ENCODE measurements at places on chromosomes 5 and 9.

DNA sequence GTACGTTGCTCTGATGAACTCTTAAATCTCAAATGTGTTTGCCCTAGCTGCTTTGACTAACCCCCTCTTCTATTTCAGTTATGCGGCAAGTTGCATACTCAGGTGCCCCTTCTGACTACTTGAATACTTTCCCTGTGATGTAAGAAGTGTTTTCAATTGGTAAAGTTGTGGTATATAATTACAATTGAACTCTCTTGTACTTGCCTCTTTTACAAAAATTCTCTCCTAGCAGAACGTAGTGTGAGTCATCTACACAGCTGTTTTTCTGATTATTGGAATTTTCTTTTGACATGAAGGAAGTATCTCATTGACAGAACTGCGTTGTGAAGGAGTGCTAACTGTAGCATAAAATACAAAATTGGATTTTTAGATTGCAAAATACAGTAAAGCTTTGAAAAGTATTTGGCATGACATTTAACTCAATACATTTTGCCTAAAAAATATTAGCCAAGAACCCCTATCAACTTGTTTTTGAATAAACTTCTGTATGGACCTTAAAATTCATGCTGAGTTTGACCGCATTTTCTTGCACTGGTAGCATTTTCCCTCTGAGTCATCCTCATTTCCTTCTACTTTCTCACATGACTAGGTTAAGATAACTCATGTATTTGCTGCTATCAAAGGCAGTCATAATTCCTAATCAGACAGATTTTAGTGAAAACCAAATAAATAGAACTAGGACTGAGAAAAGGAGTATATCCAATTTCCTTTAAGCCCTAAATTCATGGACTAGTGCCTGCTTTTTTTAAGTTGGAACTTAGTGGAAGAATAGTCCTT is 6.3 kb downstream of the CRHBP start:
- DNase-seq: no peak

DNA sequence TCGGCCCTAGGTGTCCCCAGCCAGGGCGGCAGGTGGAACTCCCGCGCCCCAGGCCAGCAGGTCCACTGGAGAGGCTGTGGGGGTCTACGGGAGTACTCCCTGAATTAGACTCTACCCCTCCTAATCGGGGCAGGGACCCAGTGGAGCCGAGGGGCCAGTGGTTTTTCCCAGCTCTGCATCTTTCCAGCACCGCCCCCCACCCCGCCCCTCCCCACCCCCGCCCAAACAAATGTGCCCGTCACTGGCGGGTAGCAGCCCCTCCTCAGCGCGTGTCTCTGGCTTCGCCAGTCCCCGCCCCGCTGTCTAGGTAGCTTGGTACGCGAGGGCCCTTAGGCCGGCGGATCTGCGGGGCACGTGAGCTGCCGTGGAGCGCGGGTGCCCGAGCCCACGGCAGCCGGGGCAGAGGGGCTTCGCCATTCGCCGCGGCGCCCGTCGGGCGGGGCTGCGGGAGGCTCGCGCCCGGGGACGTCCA is 7.0 kb downstream of the UNC5A start:
- DNase-seq: no peak

- DNase-seq: no peak
These were observed 55.3 kb downstream of the ARSB start for GRCh38 chr5:78929833-78930232.

GRCh38 chr5:55933377-55934114 is 61.2 kb downstream of the IL6ST start:
- DNase-seq: no peak

- no peak for DNase-seq
These were observed 244.5 kb downstream of the NR3C1 start for GRCh38 chr5:143159031-143159430.

- DNase-seq: no peak
These were observed 915 bp downstream of the HSDL2 start for GRCh38 chr9:112380825-112381221.

GRCh38 chr9:137514691-137515337 is 35.4 kb downstream of the PNPLA7 start:
- no peak for DNase-seq

DNA sequence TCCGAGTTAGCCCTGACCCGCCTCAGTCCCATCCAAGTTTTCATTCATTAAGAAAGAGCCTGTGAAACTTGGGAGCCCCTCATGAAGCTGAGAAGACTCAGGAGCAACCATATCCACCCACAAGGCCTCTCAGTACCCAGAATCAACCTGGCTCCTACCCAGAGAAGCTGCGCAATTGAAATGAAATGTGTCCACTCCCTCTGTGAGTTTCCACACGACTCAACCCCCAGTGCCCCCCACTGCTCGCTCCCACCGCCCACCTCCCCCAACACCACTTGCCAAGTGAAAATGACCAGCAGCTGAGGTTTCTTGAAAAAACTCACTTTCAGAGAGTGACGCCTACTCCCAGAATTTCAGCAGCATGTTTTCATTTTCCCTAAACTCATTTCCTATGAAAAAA is 104.6 kb downstream of the CDK5RAP2 start:
- DNase-seq: no peak

DNA sequence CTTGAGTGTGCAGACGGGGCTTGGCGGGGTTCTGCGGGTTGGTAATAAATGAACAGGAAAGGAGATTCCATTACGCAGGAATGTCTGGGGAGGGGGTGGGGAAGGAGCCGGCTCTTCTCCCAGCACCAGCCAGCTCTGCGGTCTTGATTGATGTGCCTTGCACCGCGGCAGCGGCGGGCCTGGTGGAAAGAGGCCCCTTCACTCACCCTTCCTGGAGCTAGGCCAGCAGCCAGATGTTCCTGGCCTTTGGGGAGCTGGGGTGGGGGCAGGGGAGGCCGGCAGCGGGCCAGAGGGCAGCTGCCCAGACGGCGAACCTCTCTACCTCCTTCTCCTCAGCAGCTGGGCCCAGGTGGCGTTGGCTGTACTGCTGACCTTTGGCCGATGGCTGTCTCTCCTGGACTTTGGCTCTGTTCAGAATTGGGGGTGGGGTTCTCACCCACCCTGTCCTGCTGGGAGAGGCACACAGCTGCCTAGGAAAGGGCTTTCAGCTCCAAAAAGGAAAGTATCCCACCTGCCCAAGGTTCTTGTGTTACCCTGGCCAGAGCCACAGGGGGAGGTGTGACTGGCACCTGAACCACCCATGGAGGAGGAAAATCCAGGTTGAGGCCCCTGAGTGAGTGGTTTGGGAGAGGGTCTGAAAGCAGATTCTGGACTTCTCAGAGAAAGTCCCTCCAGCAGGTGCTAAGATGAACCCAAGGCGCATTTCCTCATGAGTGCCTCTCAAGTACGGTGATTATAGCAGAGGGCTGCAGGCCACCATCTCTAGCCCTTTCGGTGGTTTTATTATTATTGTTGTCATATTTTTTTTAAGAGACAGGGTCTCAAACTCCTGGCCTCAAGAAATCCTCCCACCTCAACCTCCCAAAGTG is 58.0 kb upstream of the SYNPO start:
- DNase-seq: no peak

DNA sequence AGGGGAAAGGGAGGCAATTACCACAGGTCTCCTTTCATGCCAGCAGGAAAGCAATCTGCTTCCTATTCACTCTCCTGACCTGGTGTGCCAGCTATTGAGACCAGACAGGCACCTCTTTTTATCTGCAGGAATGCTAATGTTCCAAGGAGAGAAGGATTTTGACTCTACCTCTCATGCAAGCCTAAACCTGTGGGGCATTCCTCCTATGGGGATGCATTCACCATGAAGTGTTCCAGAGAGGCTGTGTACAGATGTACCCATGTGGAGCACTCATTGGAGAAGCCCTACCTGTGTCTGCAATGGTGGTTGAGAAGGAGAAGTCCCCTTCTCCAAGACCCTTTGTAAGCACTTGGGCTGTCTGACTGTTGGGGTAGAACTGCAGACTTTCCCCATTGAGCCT is 45.4 kb upstream of the EDIL3 start:
- no peak for DNase-seq

- no peak for DNase-seq
These were observed 17.3 kb downstream of the RIOK2 start for GRCh38 chr5:97165726-97166125.

- no peak for DNase-seq
These were observed 33.4 kb downstream of the ARHGAP26 start for GRCh38 chr5:142803428-142804125.

- no peak for DNase-seq
These were observed 120.5 kb downstream of the PRDM6 start for GRCh38 chr5:123209502-123210027.

- no peak for DNase-seq
These were observed 2.5 kb downstream of the ERBIN start for GRCh38 chr5:65928860-65929259.

GRCh38 chr9:91032121-91032531 is 230.5 kb downstream of the SYK start:
- DNase-seq: no peak

DNA sequence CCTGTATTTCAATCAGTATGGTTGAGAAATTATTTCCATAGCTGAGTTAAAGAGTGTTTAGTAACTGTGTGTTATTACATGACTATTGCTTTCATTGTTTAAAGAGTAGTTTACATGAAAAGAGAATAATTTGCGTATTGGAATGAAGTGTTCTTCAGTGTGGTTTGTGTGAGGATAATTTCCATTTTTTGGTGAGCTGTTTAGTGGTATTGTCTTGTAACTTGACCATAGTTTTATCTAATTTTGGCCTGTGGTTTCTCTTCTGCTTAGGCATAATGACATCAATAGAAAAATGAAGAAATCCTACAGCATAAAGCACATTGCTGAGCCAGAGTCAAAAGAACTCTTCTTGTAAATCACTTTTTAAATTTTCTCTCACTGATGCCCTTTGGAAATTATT is 151.2 kb downstream of the SNCAIP start:
- DNase-seq: no peak

GRCh38 chr5:68169903-68170302 is 45.7 kb upstream of the PIK3R1 start:
- DNase-seq: peak; percentile 87

DNA sequence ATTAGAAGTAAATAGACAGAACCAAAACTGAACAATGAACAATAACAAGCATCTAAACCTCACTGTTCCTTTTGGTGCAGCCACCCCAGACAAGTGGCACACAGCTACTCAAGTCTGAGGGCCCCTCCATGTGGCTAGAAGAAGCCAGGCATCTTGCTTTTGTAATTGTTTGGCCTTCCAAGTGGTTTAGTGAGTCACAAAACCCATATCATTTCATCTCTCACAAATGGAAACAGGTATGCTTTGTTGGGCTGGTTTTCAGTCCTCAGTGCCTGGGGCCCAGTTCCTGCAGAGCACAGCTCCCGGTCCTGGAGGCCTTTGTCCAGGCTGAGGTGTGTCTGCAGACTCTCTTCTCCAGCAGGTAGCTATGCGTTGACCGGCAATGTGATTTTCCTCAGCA is 16.7 kb downstream of the PRLR start:
- no peak for DNase-seq

DNA sequence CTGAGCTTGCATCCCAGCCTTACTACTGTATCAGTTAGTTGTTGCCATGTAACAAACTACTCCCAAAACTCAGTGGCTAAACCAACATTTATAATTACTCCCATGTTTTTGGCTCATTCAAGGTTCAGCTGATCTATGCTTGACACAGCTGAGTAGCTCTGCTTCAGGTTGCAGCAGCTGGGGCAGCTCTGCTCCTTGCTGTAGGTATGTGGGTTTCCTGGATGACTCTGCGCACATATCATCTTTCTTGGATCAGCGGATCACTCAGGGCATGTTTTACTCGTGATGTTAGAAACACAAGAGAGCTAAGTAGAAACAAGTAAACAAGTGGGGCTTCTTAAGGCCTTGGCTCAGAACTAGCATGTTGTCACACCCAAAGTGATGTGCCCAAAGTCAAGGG is 15.1 kb downstream of the TEK start:
- DNase-seq: no peak

DNA sequence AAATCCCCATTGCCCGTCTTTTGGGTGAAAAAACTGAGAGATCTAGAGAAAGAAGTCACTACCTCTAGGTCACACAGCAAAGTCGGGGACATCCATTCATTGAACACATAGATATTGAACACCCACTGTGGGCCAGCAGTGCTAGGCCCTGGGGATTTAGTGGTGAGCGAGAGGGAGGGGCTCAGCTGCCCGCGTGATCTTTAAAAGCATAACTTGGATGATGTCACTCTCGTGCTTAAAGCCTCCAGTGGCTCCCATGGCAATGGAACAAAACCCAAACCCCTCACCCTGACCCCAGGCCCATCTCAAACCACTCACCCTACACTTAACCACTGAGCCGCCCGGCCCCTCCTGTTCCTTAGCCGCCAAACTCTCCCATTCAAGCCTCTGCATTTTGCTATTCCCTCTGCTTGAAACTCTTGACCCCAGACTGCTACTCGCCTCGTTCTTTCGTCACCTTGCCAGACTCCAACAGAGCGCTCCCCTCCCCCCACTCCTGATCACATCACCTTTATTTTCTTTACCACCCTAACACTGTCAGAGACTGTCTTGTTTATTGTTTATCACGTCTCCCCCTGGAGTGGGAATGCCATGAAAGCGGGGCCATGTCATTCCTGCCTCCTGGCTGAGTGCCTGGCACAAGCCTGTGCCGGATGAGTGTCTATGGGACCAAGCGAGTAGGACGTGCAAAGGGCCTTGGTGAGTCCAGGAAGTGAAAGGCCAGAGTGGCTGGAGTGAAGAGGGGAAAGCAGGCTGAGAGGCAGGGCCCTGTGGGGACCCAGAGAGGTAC is 710 bp upstream of the PIP5KL1 start:
- DNase-seq: no peak

- DNase-seq: no peak
These were observed 5.6 kb downstream of the ZNF462 start for GRCh38 chr9:106868565-106868964.

- no peak for DNase-seq
These were observed 334.0 kb downstream of the ARHGEF28 start for GRCh38 chr5:73960023-73960422.

DNA sequence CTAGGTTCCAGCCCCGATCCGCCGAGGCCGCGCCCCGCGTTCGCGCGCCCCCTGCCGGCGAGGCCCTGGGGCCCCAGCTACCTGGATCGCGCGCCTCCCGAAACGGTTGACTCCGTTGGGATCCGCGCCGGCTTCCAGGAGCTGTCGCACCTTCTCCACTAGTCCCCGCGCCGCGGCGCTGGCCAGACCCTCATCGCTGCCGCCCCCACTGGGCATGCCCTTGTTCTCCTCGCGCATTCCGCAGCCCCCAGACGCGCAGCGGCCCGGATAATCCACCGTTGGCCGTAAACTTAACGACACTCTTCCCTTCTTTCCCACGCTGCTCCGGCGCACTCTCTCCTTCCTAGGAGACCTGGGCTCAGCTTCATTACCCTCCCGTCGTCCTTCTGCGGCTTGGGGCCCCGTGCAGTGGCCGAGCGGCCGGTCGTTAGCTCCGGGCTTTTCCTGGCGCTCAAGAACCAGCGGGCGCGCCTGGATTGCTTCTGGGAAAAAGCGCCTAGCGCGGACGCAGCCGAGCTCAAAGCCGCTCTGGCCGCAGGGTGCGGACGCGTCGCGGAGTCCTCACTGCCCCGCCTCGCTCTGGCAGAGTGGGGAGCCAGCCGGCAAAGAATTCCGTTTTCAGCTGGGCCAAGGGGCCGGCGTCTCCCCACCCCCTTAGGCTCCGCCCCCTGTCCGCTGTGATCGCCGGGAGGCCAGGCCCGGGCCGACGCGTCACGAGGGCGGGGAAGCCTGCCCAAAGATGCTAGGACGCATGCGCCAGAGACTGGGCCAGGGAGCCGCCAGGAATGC is at the start of gene CDKN2B:
CDKN2B (minus strand) TSS at position 589 of the 789 bp plus-strand sequence; CDS start at position 237, 352 bp downstream.
- DNase-seq: no peak

Data from vagina (tissue), 2 donors.